ENCODE measurements at places on chromosomes 1 and 21.

GRCh38 chr1:169670836-169671235, 40.6 kb downstream of the SELL start:
- no peak for DNase-seq

DNA sequence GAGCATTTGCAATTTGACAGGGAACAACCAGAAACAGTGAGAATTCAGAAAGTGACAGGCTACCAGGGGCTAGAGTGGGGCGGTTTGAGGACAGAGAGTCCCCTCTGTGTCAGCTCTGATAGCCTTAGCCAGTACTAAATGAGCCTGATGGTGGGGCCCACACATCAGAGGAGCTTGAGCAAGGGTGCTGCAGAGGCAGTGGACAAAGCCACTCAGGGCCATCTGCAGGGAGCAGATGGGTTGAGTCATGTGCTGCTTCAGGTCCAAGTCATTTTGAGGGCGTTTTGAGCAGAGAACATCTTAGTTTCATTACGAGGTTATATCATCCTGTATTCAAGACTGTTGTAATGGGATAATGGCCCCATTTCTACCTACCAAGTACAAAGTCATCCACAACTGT, 7.7 kb downstream of the LRRC52 start:
- no peak for DNase-seq

GRCh38 chr1:35931446-35932157, 697 bp downstream of the AGO3 start:
- DNase-seq: no peak

DNA sequence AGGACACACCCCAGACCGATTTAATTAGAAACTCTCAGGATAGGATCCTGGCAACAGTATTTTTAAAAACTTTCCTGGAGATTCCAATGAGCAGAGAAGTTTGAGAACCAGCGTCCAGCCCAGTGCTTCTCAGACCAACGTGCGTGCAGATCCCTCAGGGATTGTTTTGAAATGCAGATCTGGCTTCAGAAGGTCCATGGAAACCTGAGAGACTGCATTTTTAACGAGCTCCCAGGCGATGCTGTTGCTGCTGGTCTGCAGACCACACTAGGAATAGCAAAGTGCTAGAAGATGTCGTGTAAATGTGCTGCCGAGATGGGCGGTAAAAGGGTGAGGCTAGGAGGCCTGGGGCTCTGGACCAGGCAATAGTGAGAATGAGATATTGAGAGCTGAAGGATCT, 18.4 kb upstream of the CASQ1 start:
- no peak for DNase-seq

DNA sequence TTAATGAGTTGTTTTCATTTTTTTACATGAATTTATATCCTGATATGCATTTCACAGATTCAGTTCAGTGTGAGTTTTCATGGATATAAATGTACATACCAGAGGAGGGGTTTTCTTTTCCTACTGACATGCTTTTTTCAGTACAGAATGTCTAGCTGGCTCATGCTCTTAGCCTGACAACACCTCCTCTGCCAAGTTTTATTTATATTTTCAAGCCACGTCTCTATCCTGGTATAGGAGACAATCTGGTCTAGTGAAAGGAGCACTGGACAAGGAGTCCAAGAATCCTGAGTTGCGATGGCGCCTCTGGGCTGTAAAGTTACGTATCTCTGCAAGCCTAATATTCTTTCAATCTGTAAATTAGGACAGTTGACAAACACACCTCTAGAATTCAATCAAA, 4.9 kb downstream of the DAB1 start:
- DNase-seq: no peak

- no peak for DNase-seq
These were observed 27.2 kb downstream of the SYT6 start for GRCh38 chr1:114126261-114127095.

- no peak for DNase-seq
These were observed 60.0 kb downstream of the LTN1 start for GRCh38 chr21:28932717-28933116.

GRCh38 chr21:28761674-28762356, 230.9 kb downstream of the LTN1 start:
- no peak for DNase-seq

Measured in stimulated activated naive CD8-positive, alpha-beta T cell treated with anti-CD3 and anti-CD28 coated beads, Interleukin-15, amount 100 ng/mL, for 72 hours (primary cell).